ENCODE measurements at places on chromosomes 16 and 17.

GRCh38 chr16:86968866-86969265 lies 348.3 kb downstream of the C16orf95 start:
- ATAC-seq = no peak

GRCh38 chr16:80612461-80613017 lies 71.7 kb downstream of the DYNLRB2 start:
- ATAC-seq = no peak

GRCh38 chr16:73339821-73340220 lies 291.9 kb upstream of the ZFHX3 start:
- no peak for ATAC-seq

DNA sequence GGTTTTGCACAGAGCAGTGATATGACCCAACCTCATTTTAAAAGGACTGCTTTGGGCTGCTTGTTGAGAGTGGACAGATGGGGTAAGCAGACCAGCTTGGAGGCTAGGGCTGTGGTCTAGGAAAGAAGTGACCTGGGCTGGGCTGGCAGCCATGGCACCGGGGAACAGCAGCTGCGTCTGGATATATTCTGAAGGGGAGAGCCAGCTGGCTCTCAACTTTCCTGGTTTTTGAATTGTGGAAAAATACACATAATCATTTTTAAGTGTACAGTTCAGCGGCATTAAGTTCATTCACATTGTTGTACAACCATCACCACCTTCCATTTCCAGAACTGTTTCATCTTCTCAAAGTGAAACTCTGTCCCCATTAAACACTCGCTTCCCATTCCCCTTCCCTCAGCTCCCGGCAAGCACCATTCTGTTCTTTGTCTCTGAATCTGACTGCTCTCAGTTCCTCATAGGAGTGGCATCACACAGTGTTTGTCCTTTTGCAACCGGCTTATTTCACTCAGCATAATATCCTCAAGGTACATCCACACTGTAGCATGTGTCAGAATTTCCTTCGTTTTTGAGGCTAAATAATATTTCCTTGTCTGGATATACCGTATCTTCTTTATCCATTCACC lies 113.2 kb downstream of the SPECC1 start:
- ATAC-seq = no peak

GRCh38 chr17:78346605-78347250 lies 13.1 kb downstream of the SOCS3 start:
- no peak for ATAC-seq

DNA sequence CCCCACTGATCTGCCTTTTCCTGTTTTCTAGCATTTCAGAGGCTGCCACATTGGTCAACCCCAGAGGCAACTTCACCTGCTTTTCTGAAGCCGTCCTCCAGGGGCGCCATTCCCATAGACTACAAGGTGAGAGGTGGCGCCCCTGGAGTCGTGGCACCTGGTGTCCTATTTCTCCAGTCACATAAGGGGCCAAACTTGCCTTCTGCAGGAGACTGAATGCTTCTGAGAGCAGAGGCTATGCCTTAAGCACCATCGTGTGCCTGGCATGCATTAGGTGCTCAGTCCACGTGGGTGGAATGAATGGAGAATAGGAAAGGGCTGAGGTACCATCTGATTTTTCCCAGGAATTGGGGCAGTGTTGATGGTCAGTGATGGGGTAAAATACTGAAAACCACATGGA lies 164.8 kb downstream of the HAPSTR1 start:
- ATAC-seq = no peak

DNA sequence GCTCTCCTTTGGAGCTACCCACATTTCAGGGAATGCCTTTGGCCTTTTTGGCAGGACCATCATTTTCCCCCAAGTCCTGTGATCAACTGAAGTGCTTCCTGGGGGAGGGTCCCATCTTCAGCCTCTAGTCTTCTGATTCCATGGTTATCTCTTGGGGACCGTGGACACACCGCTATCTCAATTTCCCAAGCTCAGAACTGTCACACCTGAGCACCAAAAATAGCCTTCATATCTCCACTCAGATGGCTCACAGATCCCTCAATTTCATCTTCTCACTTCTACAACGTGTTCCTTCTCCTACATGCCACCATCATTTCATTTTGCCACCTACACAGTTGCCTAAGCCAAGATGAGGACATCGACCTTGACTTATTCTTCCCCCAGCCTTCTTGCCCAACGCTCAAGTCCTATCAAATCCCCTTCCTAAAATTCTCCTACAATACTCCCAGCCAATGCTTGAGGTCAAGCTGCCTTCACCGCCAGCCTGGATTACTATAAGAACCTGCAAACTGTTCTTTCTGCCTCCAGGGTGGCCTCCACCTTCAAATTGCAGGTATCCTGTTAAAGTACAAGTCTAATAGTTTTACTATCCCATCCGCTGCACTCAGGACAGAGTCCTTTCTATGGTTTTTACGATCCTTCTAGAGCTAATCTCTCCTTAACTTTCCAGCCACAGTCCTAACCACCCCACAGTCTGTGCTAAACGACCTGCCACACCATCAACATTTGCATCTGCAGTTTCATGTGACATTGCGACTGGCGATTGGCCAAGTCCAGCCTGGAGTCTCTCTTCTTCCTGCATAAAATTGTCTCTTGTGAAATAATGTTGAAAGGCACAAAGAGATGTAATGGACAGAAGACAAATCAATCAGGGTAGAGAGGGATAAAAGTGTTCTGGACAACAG lies 6.2 kb downstream of the ATP6V0D1 start:
- ATAC-seq = no peak

DNA sequence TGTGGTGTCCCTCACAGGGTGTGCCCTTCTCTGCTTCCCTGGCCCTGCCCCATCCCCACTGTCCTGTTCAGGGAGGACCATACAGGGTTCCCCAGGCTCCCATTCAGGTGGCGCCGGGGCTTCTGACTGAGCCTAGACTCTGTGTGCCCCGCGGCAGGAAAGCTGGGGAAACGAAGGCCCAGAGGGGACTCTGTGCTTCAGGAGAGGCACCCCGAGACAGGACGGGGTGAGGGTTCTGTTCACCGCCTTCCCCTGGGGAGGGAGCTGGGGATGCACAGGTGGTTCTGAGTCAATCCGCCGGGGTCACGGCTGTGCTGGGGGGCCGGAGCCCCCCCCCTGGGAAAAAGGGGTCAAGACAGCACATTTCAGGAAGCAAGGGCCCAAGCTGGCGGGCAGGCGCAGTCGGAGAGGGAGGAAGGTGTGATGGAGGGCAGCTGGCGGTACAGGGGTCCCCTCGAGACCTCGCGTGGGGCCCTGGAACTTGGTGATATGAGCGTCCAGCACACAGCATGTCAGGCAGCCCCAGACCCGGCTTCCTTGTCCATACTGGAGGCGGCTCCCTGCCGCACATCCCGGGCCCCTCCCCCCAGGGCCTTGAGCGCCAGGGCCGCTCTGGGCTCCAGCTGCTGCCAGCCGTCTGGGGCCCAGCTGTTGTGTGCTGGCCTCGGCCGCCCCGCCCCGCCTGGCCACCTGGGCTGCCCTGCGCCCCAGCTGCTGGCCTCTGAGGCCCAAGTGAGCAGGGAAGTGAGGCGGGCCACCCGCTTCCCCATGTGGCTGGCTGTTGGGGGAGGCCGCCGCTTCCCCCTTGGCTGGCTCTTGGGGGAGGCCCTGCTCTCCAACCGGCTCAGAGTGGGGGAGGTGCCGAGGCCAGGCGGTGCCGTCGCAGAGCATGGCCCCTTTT lies 5.6 kb upstream of the NOTUM start:
- peak; percentile 62 for ATAC-seq

DNA sequence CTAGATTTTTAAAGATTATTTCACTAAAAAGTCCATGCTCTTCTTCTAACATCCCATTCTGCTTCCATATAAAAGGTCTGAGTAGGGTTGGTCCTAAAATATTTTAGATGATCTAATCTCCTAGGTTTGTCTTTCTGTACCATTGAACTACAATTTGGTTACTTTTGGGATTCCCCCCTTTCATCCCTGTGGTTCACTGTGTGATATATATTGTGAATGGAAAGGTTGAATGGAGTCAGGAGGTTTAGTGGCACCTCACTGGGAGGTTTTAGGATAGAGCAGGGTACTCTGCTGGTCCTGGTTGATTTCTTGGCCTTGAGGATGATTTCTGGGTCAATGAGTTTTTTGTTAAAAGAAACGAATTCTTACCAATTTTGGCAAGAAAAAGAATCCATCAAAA lies 29.5 kb downstream of the MAP2K6 start:
- no peak for ATAC-seq

GRCh38 chr16:25260416-25260815 lies 2.8 kb upstream of the ZKSCAN2 start:
- no peak for ATAC-seq

- no peak for ATAC-seq
These were observed 9.2 kb downstream of the HS3ST6 start for GRCh38 chr16:1908983-1909382.

DNA sequence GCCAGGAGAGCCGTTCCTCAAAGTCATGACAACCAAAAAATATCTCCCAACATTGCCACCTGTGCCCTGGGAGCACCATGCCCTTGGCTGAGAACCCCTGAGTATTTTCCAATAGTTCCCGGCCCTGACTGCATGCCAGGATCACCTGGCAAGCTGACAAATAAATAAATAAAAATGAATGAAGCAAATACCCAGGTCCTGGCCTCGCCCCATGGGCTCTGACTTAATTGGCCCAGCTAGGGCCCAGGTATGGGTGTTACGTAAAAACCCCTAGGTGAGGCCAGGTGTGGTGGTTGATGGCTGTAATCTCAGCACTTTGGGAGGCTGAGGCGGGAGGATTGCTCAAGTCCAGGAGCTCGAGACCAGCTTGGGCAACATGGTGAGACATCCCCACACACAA lies 2.7 kb upstream of the C16orf74 start:
- ATAC-seq = no peak

- ATAC-seq = no peak
These were observed 30.0 kb downstream of the RAB11FIP3 start for GRCh38 chr16:455453-455852.

GRCh38 chr17:40312131-40312731 lies 3.3 kb downstream of the RARA start:
- no peak for ATAC-seq

DNA sequence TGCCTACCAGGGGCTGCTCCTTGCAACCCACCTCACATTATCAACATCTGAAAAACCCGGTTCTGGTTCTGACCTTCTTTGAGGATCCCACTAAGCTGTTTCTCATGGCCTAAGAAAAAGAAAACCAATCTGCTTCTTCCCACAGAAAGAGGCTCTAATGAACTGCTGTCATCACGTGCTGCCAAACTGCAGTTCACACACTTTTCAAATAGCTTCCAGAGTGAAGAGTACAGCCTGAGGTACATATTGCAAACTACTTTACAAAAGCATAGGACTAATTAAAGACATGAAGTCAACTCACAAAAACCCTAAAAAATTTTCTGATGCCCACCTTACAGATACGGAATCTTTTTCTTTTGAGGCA lies 36.7 kb downstream of the SMG6 start:
- ATAC-seq = no peak

GRCh38 chr17:72287586-72287985 lies 166.8 kb downstream of the SOX9 start:
- ATAC-seq = no peak

DNA sequence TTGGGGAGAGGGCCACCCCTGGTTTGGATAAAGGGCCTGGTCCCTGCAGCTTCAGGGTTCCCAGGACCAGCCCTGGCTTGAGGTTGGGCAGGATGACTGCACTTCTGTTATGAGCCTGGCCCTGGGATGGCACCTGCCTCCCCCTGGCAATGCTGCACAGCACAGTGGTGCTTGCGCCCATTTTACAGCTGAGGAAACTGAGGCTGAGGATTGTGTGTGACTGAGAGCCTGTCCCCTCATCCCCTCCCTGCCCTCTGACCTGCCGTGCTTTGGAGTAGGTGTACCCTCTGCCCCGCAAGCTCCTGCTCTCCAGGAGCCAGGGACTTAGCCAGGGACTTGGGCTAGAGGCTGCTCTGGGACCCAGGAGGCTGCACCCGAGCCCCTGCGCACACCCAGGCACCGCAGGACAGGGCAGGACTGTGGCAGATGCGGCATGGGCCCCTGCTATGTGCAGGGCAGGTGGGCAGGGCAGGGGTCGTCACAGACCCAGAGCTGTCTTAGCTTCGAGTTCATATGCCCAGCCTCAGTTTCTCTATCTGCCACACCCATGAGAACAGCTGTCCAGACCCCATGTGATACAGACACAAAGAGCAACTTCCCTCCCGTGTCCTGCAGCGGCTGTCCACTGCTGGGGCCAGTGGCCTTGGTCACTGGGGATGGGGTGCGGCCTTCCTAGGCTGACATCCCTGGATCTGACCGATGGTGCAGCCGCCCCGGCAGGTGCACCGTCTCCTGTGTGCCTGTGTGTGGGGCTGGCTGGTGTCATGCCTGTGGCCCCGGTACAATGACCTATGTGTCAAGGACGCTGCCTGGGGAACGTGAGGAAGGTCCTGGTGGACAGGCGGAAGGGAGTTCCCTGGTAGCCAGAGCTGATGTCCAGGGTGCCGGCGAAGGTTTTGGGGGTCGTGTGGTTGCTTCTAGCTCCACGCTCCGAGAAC lies 36.6 kb downstream of the BAHCC1 start:
- ATAC-seq = no peak

GRCh38 chr16:86994651-86995171 lies 322.5 kb downstream of the C16orf95 start:
- ATAC-seq = no peak

Measured in motor neuron (in vitro differentiated cells).